ENCODE measurements at places on chromosomes 1 and 21.

DNA sequence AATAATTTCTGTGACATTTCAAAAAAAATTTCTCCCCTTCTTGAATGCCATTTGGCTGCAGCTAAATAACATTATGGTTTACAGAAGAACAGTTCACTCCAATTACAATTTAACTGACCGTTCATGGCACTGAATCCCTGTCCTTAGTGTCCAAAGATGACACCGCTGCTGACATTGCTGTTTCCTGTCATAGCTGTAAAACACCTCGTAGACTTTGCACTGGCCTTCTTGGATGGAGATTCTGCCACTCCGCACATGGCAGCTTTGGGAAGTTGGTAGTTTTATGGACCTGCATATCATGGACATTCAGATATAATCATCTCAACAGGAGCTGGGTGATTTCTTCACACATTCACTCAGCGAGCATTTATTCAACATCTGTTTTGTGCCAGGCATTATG, 5.0 kb downstream of the ARMH1 start:
- DNase-seq, result no peak

DNA sequence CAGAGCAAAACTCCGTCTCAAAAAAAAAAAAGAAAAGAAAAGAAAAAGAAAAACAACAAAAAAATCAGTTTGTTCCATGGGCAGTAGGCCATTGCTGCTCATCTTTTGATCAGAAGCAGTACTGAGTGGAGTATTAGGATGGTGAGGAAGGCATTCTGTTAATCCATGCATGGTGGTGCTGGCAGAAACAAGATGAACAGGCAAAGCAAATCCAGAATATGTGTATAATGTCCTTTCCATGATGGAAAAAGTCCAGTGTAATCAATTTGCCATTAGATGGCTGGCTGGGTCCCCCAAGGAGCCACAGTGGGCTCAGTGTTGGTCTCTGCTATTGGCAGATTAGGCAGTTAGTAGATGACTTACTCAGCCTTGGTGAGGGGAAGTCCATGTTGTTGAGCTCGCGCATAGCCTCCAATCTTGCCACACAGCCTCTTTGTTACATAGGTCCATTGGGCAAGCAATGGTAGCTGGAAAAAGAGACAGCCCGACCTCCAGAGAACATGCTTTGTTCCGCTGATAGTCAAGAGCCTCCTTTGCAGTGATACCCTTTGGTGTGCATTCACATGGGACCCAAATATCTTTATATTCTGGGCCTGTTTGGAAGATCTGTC, 23.3 kb downstream of the H3-3A start:
- no peak for DNase-seq

- no peak for DNase-seq
Observed at GRCh38 chr1:172429331-172430127, 9.0 kb downstream of the C1orf105 start.

DNA sequence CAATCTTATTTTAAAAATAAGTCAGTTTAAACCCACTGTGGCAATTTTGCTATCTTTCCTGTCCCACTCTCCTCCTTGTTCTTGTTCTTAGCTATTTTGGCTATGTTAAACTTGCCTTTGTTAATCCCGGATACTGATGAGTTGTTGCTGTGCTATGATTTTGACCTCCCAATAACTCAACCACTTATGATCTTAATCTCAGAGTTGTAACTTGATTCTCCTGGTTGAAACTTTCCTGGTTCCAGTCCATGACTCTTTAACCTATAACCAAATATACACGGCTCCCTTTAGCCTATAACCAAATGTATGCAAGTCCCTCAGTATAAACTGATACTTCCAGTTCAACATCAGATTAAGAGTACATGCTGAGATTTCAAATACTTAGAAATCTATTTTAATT, 15.6 kb upstream of the ACADM start:
- no peak for DNase-seq

DNA sequence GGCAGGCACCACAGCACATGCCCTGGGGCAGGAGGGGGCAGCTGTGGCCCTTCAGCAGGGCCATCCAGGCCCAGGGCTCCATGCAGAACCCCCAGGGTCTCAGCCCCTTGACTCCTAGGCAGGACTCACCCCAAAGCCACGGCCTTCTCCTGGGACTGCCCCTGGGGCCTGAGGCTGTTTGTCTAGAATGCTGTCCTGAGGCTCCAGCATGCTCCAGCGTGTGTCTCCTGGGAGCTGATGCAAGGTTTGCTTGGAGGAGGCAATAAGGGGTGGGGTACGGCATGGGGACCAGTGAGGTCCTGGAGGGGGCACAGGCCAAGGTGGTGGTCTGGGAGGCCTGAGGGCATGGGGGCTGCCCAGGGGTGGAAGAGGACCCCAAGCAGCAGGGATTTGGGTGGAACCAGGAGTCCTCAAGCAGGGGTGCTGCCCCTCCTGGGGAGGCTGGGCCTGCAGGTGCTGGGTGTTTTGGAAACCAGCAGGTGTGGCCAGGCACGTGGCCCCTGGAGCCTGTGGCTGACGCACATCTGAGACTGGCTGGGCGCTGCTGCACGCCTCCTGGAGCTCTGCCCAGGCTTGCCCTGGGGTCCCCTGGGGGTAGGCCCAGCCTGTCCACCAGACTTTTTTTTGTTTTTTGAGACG, 7.8 kb upstream of the CALML6 start:
- no peak for DNase-seq

DNA sequence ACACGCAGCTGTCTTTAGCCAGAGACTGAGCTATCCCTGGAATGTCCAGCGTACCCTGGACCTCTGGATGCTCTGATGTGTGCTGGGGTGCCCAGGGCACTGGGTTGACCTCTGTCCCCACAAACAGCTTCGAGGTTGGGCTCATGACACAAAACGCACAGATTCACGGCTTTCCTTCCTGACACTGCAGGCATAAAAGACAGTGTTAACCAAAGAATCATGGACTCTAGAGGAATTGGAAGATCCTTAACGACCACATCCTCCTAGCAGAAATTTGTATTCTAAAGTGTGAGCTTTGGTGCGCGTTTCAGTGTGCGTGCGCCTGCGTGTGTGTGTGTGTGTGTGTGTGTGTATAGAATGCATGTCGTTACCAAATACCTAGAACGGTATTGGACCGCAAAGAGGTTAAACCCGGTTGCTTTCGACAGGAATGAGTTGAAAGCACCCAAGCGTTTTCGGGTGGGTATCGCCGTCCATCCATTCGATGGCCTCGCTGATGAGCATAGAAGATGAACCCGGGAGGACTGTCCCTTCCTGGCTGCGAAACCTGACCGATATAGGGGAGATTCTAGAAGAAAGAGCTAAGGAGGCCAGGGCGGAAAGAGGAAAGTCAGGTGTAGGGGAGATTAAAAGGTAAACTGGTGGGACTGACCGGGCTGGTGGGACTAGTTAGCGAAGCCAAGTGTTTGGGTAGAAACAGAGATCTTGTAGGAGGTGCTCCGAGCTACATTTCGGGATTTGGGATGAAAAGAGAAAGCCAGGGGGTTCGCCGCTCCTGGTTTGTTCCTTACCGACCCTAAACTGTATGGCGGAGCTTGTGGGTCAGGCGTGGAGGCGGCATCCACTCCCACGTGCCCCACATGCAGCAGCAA, 6.8 kb upstream of the LHX9 start:
- DNase-seq, result no peak

Measured in retinal pigment epithelial cell (primary cell).